ENCODE measurements at places on chromosomes 2 and 18. TPM values are rescaled to one million over a fixed set of nuclear protein-coding genes. Genes with fewer than 3 reads are reported as not detected.
A peak's percentile ranks its signal among the peaks of the same experiment; 100 is the strongest.

- no peak for DNase-seq
Observed at GRCh38 chr2:62266433-62267038, 70.6 kb downstream of the B3GNT2 start.

- DNase-seq: no peak
Observed at GRCh38 chr18:22355598-22355997, 62.1 kb downstream of the CTAGE1 start.

Gene ZNF24
- 57.8 TPM for total RNA-seq

DNA sequence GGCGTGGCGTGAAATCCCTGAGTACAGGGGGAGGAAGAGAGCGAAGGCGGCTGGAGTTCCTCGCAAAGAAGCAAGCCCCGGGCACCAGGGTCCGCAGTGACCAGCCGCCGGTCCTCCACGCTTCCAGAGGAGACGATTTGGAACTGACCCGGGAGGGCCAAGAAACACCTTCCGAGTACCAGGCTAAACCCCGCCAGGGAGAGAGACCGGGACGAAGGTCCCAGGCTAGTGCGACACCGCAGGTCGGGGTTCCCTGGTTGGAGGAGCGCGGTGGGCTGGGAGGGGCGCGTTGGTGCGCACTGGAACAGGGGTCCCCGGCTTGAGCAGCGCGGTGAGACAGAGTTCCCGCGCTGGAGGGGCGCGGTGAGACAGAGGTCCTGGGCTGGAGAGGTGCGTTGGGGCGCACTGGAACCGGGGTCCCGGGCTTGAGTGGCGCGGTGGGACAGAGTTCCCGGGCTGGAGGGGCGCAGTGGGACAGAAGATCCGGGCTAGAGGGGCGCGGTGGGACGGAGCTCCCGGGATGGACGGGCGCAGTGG lies 901 bp downstream of the WDFY1 start:
- peak; percentile 43 for DNase-seq

Gene LYPD1
- total RNA-seq: not detected

DNA sequence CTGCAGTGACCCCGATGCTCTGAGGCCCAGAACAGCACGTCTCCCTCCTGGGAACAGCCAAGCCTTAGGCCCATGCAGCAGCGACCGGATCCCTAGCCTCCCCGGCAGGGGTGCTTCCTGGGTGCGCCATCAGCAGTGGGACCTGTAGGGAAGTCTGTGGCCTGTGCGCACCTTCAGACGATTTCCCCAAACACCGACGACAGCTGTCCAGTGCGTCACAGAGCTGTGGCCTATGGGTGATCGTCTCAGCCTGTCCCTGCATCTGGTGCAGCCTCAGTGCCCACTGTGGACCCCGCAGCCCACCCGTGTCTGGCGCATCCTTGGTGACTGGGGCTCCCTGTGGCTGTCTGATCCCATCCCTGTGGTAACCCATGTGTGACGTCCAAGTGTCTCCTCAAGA lies 9.0 kb downstream of the GPC1 start:
- no peak for DNase-seq

- DNase-seq: no peak
Observed at GRCh38 chr2:162697111-162697510, 141.5 kb downstream of the KCNH7 start.

All from activated T-cell treated with anti-CD3 and anti-CD28 coated beads, Interleukin-2, amount 50 U/mL, for 72 hours (primary cell).